ENCODE measurements at places on chromosomes 1 and 21.

- DNase-seq = no peak
These were observed 31.4 kb upstream of the WASF2 start for GRCh38 chr1:27521336-27521831.

DNA sequence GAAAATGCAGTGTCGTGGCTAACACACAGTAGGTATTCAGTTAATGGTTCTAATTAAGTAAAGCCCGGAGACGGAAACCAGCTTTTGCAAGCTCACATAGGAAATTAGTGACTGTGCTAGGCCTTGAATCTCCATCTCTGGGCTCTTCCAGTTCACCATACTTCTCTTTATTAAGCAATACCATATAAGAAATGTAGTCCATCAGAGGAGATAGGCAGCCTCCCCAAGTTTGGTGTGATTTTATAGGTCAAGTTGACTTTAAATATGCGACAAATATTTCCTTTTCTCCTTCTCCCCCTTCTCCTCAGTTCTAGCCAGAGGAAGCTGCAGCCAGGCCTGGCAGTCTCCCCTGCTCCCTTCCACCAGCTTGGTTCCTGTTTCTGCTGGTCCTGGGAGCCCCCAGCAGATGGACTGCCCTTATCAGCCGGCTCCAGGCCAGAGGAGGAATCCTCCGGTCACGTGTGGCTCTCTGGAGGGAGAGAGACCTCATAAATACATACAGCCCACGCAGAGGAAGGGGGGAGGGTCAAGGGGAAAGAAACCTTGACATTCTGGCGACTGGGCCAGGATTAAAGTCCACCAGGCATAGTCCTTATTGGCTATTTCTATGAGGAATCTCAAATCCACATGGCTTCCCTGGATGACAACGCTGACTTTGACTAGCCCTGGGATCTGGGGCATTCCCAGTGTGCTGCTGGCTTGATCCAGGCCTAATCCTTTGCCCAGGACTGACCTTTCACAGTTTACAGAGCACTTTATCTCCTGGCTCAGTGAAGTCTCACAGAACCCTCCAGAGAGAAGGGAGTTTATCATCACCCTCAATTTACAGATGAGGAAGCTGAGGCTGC, 115.1 kb upstream of the JUN start:
- DNase-seq = no peak

GRCh38 chr1:171081314-171081753, 9.4 kb upstream of the FMO3 start:
- no peak for DNase-seq

DNA sequence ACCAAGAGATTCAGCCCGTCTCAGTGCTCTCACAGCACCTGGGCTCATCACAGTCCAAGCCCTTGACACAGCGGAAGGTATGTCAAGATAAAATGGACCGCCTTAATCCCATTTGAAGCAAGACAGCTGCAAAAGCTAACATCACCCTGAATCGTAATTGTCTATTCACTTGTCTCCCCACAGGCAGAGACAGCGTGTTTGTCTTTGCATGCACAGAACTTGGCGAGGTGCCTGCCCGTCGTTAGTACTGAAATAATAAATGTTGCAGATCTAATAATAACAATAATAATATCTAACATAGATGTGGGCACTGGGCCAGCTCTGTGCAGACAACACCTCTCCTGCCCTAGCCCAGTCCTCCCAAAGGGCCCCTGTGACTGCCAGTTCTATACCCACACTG, 271.7 kb downstream of the NPHP4 start:
- no peak for DNase-seq

DNA sequence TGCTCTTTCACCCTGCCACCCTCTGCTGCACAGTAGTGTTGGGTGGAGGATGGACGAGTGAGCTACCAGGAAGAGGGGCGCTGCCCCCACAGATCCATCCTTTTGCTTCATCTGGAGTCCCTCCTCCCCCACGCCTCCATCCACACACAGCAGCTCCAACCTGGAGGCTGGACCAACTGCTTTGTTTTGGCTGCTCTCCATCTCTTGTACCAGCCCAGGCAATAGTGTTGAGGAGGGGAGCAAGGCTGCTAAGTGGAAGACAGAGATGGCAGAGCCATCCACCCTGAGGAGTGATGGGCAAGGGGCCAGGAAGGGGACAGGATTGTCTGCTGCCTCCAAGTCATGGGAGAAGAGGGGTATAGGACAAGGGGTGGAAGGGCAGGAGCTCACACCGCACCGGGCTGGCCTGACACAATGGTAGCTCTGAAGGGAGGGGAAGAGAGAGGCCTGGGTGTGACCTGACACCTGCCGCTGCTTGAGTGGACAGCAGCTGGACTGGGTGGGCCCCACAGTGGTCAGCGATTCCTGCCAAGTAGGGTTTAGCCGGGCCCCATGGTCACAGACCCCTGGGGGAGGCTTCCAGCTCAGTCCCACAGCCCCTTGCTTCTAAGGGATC, 8.5 kb downstream of the CHRNB2 start:
- DNase-seq = no peak

- DNase-seq = no peak
These were observed 5.4 kb downstream of the RUSC1 start for GRCh38 chr1:155326020-155326526.

DNA sequence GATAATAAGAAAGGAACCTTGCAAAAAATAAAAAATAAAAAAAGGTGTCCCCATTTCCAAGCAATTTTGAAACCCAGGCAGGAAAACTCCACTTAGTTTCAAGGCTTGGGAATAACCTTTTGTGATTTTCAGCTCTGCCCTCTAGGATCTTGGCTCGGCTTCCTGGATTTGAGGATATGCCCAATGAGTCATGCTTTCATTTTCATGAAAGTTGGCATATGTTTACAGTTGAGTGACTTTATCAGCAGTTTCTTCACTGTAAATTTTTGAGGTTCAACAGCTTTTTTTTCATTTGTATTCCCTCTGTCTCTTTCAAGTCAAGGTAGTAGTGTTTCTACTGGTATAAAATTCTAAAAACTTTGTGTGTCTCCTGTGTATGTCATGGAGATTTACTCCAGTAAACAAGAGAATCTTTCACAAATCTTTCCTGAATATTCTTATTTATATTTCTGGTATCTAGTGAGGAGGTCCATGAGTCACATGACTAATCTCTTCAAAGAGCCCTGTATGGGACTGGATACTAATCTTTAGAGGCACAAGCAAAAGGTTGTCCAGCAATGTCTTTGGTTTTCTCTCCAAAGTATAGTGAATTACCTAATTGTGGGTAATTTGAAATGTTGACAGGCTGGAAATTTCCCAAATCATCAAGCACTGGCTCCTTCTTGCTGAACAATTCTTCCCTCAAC, 335.3 kb downstream of the BRINP2 start:
- DNase-seq = no peak
